Stimulated activated CD8-positive, alpha-beta memory T cell treated with anti-CD3 and anti-CD28 coated beads, Interleukin-7, amount 100 ng/mL, for 1 hour (primary cell): ENCODE measurements at places on chromosomes 1 and 21.

DNA sequence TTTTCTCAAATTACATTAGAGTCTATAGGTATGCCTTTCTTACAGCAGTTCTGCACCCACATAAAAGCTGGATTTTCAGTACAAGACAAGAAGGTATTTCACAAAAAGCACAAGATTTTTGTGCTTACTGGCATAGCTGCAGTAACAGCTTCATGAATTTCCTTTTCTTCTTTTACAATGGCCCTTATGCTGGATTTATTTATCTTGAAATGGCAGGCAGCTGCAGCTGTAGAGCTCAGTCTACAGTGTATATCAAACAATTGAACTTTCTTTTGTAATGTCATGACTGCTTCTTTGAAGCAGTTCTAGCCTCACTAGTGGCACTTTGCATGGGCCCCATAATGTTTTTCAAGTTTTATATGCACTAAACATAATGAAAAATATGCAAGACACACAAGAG, 510.2 kb downstream of the KCNT2 start:
- DNase-seq: no peak

DNA sequence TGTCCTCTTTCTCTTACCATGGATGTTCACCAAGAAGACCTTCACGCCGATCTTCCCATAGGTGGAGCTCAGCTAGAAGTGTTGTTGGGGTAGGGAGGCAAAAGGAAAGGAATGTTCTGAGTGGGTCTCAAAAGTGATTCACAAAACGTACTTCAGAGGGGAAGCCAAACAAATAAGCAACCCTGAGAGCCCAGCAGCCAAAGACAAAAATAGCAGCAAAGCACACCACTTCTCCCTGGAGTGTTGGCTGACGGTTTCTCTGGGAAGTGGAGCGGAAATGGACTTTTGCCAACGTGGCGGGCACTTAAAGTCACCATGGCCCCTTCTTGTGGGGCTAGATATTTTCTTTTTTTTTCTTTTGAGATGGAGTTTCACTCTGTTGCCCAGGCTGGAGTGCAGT, 23.1 kb downstream of the SLC26A9 start:
- DNase-seq: no peak

- DNase-seq: peak; percentile 94
These were observed 666 bp downstream of the HP1BP3 start for GRCh38 chr1:20786253-20787028.

DNA sequence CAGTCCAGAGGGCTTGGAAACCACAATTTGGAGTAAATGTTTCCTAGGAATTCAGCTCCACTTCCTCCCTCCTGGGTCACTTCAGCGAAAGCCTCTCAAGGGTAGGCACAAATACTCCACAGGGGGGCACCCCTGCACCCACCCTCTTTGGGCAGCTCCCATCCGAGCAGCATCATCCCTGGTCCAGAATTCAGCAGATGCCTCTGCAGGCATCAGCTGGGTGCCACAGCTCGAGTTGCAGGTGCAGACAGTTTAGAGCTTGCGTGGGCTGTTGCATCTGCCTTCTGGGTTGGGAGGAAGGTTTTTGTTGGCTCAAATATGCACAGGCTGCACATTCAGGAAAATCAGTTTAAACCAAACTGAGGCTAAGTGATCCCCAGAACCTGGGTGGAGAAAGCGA, 25.0 kb downstream of the KANK4 start:
- DNase-seq: no peak

- no peak for DNase-seq
These were observed 66.0 kb downstream of the SYDE2 start for GRCh38 chr1:85134583-85135391.

GRCh38 chr1:161502181-161502580, 3.1 kb upstream of the FCGR2A start:
- no peak for DNase-seq

DNA sequence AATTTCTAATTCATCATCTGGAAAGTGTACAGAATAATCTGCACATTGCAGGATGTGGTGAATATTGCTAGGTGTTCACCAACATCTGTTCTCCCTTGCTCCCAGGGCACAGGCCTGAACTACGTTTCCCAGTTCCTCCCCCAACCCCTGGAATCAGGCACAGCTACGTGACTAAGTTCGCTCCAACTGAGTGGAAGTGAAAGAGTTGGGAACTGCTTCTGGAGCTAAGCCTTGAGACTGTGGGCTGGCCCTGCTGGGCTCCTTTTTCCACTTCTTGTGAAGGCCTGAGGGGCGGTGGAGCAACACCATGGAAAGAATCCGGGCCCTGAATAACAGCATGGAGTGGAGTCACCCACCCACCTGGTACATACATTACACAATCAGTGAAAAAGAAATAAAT, 534.6 kb downstream of the SMYD3 start:
- DNase-seq: no peak
